ENCODE measurements at places on chromosomes 3 and 15.

DNA sequence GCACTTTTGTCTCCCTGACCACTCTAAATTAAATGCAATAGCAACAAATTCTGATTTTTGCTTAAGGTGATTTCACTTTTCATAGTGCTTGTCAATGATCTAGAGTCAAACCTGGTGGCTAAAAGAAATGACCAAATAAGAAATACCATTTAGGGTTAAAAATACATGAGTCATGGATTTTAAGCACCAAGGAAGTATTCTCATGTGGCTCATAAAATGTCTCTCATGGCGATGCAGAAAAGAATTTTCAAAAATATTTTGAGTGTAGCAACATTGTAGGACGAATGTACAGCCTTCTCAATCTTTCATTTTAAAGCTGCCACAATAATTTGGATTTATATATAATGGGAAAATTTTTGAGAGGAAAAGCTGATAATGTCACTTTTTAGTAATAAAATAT, 193.6 kb downstream of the EPHA3 start:
- DNase-seq, result no peak

GRCh38 chr3:11187681-11188080, 33.4 kb downstream of the HRH1 start:
- no peak for DNase-seq

- no peak for DNase-seq
Observed at GRCh38 chr15:63234451-63234870, 42.9 kb upstream of the APH1B start.

DNA sequence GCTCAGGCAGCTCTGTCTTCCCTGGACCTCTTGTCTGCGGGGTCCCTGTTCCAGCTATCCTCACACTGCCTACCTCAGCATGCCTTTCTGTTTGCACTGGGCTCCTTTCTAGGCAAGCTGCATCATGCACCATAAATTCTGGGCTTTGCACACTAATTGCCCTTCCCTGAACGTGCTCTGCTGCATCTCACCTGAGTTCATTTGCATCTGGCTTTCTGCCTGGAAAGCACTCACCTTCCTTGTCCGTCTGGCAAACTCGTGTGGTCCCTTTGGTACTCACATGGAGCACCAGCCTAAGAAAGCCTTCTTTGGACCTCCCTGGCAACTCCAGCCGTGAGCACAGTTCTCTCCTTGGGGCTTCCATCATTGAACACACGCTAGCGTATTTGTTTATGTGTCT, 365.6 kb downstream of the SV2B start:
- DNase-seq, result no peak

GRCh38 chr3:169203631-169204550, 459.6 kb downstream of the MECOM start:
- DNase-seq, result no peak
